Lower leg skin (tissue), 4 donors: ENCODE measurements at places on chromosomes 11 and 22.

- DNase-seq: no peak
Measured at GRCh38 chr11:130112071-130112830, 42.6 kb downstream of the APLP2 start.

- no peak for DNase-seq
Measured at GRCh38 chr11:554428-555226, 5.9 kb downstream of the LMNTD2 start.

GRCh38 chr11:70833554-70833953, 418.8 kb downstream of the SHANK2 start:
- DNase-seq: no peak

DNA sequence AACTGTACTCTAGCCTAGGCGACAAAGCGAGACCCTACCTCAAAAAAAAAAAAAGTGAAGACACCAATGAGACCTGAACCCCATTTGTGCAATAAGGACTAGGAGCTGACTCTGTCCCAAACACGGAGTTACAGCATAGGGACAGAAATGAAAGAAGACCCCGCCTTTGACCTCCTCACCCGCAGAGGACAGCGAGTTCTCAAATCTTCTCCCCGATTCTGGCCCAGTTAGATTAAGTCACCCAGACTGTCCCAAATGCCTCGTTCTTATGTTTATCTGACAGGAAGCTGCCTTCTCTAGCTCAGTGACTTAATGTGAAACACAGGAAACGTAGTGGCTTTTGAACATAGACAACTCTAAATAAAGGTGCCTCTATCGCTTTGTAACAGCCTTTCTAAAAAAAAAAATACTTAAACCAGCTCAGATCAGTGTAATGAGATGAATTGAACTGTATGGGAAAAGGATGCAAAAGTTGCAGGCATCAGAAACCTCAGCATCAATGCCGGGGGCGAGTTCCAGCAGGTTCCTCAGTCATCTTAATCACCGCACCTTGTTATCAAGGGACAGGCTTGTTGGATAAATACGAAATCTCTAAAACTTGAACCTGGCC, 10.6 kb downstream of the MYH9 start:
- no peak for DNase-seq

DNA sequence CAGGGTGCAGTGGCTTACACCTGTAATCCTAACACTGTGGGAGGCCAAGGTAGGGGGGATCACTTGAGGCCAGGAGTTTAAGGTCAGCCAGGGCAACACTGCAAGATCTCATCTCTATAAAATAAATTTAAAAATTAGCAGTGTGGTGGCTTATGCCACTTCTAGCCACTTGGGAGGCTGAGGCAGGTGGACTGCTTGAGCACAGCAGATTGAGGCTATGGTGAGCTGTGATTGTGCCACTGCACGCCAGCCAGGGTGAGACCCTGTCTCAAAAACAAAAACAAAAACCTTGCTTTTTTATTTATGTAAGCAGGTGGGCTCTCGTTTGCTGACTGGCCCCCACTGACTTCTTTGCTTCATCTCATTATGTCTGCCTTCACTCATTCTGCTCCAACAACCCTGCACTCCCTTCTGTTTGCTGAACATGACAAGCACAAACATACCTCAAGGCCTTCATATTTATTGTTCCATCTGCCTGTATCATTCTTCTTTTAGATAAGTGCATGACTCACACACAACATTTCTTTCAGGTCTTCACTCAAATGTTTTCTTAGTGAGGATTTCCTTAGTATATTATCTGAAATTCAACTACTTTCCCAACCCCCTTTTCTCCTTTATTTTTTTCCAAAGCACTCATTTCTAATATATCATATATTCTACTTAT, 32.4 kb upstream of the CLNS1A start:
- no peak for DNase-seq

DNA sequence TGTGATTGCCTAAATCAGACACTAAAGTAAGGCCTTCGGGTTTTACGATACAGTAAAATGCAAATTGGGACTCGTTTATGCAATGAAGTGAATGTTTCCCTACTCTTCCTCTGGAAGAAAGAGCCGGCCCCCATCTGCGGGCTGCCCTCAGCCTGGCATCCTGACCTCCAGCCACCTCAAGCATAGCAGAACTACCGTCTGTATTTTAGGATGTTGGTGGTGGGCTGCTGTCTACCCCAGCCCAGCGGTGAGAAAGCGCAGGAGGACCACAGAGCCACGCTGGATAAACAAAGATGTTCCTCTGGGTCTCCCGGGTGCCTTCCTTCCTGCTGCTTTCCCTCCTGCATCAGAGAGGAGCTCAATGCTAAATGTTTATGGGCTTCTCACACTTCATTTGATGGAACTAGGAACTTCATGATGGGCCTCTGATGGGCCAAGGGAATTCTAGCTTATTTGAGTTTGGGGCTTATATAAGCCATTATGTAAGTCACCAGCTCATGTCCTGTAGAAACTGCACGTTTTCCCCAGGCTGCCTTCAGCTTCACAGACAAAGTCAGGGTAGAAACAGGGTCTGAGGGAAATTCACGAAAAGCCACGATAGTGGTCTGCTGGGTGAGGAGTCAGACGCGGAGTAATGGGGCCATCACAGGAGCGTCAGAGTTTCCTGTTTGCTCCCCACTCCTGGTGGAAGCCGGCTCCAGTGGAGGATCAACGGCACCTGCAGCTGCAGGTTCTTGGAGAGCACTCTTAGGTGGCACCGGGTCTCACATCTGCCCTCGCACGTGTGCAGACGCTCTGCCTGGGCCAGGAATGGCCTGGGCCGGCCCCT, 287.4 kb downstream of the BRD1 start:
- no peak for DNase-seq

DNA sequence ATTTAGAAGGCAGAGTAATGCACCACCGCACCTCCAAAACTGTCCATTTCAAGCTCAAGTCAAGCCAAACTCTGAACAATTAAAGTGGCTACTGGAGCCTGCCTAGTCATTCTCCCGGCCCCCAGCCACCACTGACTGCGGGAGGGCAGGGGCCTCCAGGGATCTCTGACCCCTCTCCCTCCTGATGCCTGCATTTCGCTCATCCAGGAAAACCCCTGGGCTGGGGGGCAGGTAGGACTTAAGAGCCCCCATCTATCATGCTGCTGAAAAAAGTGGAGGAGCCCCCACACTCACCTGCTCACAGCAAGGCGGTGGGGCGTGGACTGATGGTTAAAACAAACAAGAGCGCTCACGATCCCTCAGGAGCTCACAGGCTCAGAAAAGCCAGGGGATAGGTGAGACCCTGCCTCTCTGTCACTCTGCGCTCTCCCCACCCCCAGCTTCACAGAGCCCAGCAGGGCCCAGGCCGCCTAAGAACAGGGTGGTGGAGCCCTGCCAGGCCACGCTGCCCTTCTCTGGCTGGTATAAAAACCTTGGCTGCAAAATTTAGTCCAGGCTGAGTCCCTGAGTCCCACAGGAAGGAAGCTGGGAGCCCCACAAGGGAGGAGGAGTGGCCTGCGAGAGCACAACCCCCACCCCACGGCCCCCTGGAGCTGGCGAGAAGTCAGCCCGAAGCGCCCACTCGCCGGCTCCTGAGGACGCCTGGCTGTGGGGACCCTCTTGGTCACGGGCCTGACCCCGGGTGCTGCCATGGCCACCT, 21.0 kb upstream of the MOB2 start:
- DNase-seq: no peak

DNA sequence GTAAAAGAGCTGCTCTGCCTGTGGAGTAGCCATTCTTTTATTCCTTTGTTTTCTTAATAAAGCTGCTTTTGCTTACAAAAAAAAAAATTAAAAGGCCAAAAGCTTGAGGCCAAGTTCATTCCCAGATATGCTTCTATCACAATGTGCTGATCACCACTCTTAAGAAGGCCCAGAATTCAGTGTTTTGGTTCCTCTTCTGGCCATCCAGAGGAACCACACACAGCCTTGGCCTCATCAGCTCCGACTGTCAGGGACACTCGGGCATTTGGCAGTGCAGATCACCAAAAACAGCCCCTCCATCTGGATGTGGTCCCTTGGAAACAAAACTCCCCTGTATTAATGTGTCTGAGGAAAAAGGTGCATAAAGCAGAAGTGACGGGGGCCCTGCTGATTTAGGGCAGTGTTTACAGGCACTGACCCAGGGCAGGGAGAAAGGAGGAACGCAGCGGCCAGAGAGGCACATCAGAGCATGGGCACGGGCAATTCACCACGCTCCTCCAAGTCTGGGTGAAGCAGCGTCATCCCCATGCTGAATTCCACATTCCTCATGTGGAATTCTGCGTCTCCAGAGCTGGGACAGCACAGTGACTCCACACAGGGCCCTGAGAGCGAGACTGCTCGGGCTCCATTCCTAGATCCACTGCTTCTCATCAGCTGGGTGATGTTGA, 17.7 kb downstream of the POLDIP3 start:
- no peak for DNase-seq

- DNase-seq: no peak
Measured at GRCh38 chr11:86805873-86806310, 5.5 kb downstream of the PRSS23 start.

- DNase-seq: no peak
Measured at GRCh38 chr11:215581-216037, 8.1 kb downstream of the RIC8A start.

- no peak for DNase-seq
Measured at GRCh38 chr11:2149460-2149859, 10.3 kb upstream of the IGF2 start.

DNA sequence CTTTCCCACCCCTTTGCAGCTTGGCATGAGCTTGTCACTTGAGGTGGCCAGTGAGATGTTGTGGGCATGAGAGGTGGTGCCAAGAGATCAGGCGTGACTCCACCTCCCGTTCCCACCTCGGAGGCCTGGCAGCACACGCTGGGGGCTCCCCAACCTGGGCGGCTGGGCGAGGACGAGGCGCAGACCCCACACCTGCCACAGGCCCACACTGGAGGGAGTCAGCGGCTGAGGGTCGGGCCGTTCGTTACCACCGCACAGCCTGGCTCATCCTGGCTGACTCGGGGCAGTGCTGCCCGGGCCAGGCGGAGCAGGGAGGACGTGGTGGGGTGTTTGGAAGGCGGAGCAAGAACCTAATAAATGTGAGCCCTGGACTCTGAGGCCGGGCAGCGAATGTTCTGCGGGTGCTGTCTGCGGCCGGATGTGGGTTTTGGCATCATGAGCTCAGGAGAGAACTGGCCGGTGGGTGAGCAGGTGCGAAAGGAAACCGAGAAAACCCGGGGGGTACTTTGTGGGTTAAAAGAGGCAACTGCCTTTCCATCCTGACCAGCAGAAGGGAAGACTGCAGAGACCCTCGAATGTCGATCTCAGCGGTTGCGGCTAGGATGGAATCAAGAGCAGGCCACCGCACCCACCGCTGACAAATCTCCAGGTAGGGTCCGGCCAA, 10.2 kb upstream of the IFITM3 start:
- DNase-seq: no peak

DNA sequence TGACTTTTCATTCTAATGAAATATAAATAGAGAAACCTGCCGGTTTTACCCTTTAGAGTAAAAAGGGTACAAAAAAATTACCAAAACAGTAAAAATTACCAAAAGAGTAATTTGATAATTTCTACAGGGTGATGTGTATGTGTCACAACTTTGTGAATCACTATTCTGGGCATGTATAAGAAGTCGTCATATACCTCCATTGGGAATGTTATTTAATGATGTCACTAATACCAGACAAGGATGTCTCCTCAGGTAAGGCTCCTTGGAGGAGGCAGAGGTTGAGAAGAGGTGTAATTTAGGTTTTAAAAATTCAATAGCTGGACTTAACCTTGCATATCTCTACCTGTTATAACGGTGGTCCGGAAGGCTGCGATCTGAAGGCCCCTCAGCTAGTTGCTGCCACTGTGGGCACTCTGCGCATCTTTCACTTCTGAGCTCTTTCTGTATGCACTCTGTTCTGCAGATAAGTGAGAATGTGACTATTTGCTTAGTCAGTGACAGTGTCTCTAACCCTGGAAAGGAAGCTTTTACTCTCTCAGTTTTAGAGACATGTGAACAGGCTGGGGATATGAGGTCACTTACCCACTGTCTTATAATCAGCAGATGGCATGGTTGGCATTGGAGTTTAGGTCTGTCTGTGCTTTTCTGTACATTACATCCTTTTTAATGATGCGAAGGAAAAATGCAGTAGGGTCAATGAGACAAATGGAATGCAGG, 987 bp upstream of the NCR3LG1 start:
- no peak for DNase-seq

GRCh38 chr22:46055911-46056545, 79.1 kb upstream of the WNT7B start:
- no peak for DNase-seq

DNA sequence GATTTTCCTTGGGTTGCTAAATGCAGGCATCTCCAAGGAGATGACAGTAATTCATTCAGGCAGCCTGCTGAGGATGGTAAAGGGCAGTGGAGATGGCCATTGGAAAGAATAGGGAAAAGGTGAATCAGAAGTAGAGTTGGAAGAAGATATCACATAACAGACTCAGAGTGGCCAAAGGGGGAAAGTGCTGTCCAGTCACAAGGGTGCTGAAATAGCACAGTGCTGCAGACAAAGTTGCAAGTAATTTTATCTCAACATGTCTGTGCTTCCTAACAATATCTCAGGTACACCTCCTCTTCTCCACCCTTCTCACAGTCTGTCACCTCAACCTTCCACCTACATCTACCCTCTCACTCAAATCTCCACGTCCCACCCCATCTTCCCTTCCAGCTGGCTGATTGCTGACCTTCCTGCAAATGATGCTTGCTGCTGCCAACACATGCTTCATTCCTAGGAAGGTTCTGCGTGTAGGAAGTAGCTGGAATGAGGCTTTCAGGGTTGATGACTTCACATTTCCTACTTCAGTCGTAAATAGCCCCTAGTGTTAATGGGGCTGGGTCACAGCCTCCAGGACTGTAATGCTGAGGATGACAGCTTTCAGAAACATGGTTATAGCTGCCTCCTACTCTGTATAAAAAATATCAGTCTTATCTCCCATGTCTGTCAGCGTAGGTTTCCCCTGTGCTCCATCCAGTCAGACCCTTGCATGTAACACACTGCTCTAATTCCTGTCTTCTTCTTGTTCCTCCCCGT, 123.9 kb downstream of the CTNND1 start:
- DNase-seq: no peak

DNA sequence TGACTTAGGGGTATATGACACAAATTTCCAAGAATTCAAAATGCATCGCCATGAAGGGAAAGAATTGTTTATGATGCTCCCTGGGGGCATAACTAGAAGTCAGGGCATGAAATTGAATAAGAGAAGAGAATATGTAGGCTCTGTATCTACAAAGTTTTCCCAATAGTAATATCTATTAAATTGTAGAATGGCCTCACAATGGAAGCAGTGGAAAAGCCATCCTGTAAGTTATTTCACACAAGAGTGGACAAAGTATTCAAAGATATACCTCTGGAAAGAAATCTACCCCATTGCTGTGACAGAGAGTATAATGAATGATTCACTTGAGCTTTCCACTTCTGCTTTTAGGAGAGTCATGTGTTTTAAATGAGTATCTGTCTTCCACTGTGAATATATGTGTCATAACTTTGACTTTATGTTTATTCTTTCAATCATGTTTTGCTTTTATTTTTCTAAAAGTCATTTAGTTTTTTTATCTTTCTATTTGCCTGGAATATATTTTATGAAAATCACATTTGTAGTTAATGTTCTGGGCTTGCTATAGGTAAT, 65.7 kb upstream of the DDI1 start:
- DNase-seq: no peak
